ENCODE measurements at places on chromosomes 2 and 18. TPM values are rescaled to one million over a fixed set of nuclear protein-coding genes. Genes with fewer than 3 reads are reported as not detected.

AP1S3 gene
- 34.1 TPM for total RNA-seq

RNF138 gene
- total RNA-seq = 13.3 TPM

RAB6C gene
- not detected for total RNA-seq

POTEE gene
- 0.03 TPM for total RNA-seq

Data from A549 treated with CORT108297 at 1 μM for 4 hours (cell line).